CD4-positive, alpha-beta T cell (primary cell): ENCODE measurements at places on chromosomes 2 and 18. TPM values are rescaled to one million over a fixed set of nuclear protein-coding genes. Genes with fewer than 3 reads are reported as not detected.
A peak's percentile ranks its signal among the peaks of the same experiment; 100 is the strongest.

DNA sequence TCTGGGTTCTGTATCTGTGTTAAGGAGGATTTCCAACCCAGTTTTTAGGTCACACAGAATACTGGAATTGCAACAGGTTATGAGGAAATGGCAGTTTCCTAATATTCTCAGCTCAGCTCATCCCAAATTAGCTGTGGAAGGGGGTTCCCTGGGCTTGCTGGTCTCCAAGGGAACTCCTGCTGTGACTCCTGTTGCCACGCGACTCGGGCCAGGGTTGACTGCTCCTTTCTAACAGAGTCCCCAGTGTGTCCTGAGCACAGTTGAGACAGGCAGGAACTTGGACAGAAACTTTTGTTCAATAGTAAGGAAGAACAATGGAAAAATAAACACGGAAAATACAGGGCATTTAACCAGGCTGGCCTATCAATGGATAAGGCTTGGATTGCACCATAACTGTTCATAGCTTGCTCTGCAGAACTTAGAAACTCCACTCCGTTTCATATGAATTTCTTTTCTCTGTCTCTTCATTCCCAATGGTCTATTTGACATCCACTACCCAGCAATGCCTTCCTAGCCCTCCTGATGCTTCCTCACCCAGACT lies 3.8 kb upstream of the ROCK2 start:
- H3K27ac ChIP-seq: no peak overlapping the region
- DNase-seq: no peak
- no peak overlapping the region for H3K4me3 ChIP-seq
- no peaks in the 10 kb centered on the region for H3K27me3 ChIP-seq

DNA sequence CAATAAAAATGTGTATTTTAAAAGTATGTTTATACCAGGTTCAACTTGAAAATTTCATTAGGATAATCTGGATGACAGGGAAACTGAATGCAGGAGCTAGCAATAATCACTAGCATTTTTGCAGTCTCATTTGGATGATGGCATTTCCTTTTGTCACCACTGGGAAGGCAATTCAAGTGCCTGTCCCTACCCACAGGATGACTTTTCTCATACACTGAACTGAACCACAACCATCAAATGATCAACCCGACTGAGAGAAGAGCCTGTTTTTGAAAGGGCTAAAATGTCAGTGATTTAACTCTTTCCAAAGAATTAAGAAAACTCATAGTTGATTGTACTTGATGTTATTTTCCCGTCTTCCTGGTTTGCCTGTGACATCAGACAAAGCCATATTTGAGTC lies 115.0 kb downstream of the FAM124B start:
- peaks cover 37% of the 10 kb centered on the region for H3K27me3 ChIP-seq
- H3K27ac ChIP-seq: no peak overlapping the region
- H3K36me3 ChIP-seq: no peaks in the 10 kb centered on the region
- H3K4me3 ChIP-seq: no peak overlapping the region
- no peaks in the 10 kb centered on the region for H3K4me1 ChIP-seq

DNA sequence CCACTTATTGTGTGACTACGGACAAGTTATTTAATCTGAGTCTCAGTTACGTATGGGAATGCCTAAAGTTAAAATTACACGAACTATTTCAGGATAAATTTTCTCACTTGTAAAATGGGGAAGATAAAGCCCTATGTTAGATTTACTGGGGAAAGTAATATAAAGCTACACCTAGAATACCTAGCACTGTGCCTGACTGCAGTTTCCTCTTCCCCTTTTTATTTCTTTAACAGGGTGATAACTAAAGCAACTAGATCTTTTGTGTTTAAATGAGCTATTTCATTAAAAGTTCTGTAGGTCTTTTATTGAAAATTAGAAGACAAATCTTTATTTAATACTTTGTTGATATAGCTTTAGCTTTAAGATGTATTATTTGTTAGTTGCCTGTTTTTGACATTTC lies 5.0 kb downstream of the B3GNT2 start:
- H3K4me3 ChIP-seq: no peak overlapping the region
- H3K36me3 ChIP-seq: no peaks in the 10 kb centered on the region
- no peak for DNase-seq
- no peaks in the 10 kb centered on the region for H3K27me3 ChIP-seq
- no peak overlapping the region for H3K27ac ChIP-seq
- H3K4me1 ChIP-seq: peaks cover 60% of the 10 kb centered on the region

DNA sequence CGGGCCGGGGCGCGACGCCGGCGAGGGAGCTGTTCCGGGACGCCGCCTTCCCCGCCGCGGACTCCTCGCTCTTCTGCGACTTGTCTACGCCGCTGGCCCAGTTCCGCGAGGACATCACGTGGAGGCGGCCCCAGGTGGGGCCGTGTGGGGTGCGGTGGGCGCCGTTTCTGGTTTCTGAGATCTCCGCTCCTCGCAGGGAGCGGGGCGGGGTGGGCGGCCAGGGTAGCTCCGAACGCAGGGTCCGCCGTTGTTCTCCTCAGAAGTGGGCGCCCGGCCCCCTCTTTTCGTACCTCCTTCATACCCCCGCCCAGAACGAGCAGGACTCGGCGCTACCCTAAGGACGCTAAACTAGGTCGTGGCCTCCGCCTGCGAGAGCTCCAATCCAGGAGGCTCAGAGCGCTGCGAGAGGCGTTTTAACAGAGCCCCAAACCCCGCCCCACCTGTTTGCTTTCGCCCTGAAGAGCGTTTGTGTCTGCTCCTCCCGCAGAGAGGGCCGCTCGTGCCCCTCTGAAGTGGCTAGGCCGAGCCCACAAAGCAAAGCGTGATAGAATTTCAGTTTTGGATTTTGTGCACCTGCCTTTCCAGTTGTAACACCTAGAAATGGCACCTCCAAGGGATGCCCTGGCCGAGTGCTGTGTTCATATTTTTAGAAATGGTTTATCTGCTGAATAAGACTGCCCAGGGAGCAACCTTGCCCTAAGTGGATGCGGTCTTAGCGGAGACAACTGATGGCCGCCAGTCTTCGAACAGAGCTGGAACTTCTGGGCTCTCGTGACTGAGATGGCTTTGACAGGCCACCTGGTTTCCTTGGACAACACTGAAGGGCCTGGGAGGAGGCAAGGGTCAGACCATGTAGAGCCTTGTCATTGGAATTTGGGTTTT lies 626 bp downstream of the CAPN10 start:
- H3K4me1 ChIP-seq: peaks cover 52% of the 10 kb centered on the region
- H3K27me3 ChIP-seq: no peaks in the 10 kb centered on the region
- peak; percentile 82 for DNase-seq

- no peak overlapping the region for H3K27ac ChIP-seq
- no peak for DNase-seq
Measured at GRCh38 chr18:74326231-74326630, 10.6 kb downstream of the C18orf63 start.

DNA sequence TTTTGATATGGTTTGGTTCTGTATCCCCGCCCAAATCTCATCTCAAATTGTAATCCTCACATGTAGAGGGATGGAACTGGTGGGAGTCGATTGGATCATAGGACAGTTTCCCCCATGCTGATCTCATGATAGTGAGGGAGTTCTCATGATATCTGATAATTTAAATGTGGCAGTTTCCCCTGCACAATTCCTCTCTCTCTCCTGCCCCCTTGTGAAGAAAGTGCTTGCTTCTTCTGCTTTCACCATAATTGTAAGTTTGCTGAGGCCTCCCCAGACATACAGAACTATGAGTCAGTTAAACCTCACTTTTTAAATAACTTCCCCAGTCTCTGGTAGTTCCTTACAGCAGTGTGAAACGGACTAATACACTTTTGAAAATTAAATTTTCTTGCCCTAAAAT lies 12.3 kb upstream of the KCNJ3 start:
- H3K27me3 ChIP-seq: no peaks in the 10 kb centered on the region
- no peak overlapping the region for H3K4me3 ChIP-seq
- H3K36me3 ChIP-seq: no peaks in the 10 kb centered on the region

- H3K4me3 ChIP-seq: no peak overlapping the region
- no peak for DNase-seq
- peaks cover 65% of the 10 kb centered on the region for H3K36me3 ChIP-seq
- no peaks in the 10 kb centered on the region for H3K27me3 ChIP-seq
- H3K4me1 ChIP-seq: no peaks in the 10 kb centered on the region
Measured at GRCh38 chr2:20288642-20289340, 61.9 kb downstream of the PUM2 start.

DNA sequence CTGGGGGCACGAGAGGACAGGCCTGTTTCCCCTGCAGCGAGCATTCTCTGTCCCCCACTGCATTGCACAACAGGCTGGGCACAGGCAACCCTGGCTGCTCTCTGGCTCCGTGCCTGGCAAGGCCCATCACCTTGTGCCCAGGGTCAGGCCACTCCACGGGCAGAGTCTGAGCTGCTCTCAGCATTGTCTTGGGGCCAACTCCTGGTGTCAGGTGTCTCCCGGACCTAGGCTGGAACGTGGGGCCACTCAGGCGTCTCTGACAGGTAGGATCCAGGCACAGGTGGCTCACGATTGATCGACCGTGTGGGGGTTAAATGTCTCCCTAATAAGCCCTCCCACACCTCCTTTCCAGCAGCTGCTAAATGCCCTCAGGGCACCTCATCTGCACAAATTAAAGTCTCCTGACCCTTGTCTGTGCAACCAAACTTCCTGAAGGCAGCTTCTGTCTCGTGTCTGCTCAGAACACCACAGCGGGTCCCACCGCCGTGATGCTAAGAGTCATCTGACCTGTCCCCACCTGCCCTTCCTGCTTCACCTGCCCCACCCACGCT lies 66.6 kb upstream of the GPC1 start:
- no peaks in the 10 kb centered on the region for H3K27me3 ChIP-seq
- no peak overlapping the region for H3K4me3 ChIP-seq
- DNase-seq: no peak

- peak; percentile 22 for DNase-seq
- no peak overlapping the region for H3K27ac ChIP-seq
- peaks cover 6% of the 10 kb centered on the region for H3K4me1 ChIP-seq
- peaks cover 5% of the 10 kb centered on the region for H3K27me3 ChIP-seq
- no peaks in the 10 kb centered on the region for H3K36me3 ChIP-seq
Measured at GRCh38 chr2:20868377-20868776, 45.5 kb upstream of the LDAH start.

- no peak overlapping the region for H3K4me3 ChIP-seq
- no peaks in the 10 kb centered on the region for H3K4me1 ChIP-seq
- no peak for DNase-seq
- H3K27me3 ChIP-seq: peaks cover 3% of the 10 kb centered on the region
Measured at GRCh38 chr2:9380702-9381628, 42.4 kb downstream of the ITGB1BP1 start.

GRCh38 chr2:230671117-230671516 lies 41.5 kb upstream of the CAB39 start:
- H3K4me1 ChIP-seq: peaks cover 33% of the 10 kb centered on the region
- H3K27ac ChIP-seq: no peak overlapping the region
- no peak for DNase-seq
- no peaks in the 10 kb centered on the region for H3K36me3 ChIP-seq
- H3K27me3 ChIP-seq: no peaks in the 10 kb centered on the region
- no peak overlapping the region for H3K4me3 ChIP-seq

- peaks cover 34% of the 10 kb centered on the region for H3K27me3 ChIP-seq
- H3K36me3 ChIP-seq: no peaks in the 10 kb centered on the region
- DNase-seq: no peak
- H3K4me1 ChIP-seq: no peaks in the 10 kb centered on the region
- no peak overlapping the region for H3K27ac ChIP-seq
Measured at GRCh38 chr18:59229191-59229590, 9.2 kb downstream of the GRP start.

GRCh38 chr18:54260396-54261072 lies 8.8 kb upstream of the POLI start:
- no peak overlapping the region for H3K4me3 ChIP-seq
- no peaks in the 10 kb centered on the region for H3K36me3 ChIP-seq
- no peak for DNase-seq

RBM45 gene
- total RNA-seq: 6.9 TPM

BOLL gene
- not detected for total RNA-seq
